Cardiac muscle cell (in vitro differentiated cells and primary cell): ENCODE measurements at places on chromosomes 16 and 17.

- DNase-seq = no peak
Measured at GRCh38 chr16:12017558-12017957, 41.0 kb downstream of the SNX29 start.

DNA sequence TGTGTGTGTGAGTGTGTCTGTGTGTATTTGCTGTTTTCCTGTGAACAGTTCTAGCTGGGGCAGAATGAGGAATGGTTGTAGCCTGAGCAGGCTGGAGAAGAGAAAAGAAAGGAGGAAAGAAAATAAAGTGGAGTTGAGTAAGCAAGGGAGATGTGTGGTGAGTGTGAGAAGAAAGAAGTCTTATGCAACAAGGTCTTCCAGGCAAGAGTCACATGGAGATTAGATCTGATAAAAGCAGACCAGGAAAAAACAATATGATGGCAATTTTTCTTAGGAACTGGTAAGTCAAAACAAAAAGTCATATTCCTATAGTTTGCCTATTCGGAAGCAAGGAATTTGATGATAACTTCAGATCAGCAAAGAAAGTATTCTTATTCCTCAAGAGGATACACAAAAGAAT lies 125.0 kb downstream of the HS3ST3A1 start:
- peak; percentile 51 for DNase-seq

DNA sequence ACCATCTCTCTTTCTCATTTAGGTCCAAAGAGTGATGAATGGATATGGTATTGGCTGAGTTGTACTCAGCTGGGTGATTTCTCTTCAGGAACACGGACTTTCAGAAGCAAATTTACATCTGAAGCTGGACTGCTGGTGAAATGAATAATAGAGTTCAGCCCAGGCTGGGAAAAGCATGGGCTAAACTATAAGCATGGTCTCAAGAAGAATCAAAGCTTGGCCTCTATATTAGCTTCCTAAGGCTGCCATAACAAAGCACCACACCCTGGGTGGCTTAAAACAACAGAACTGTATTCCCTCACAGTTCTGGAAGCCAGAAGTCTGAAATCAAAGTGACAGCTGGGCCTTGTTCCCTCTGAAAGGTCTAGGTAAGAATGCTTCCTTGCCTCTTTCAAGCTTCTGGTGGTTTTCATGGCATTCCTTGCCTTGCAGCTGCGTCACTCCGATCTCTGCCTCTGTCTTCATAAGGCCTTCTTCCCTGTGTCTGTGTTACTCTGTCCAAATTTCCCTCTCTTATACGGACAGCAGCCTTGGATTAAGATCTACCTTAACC lies 89.8 kb upstream of the CES5A start:
- no peak for DNase-seq

DNA sequence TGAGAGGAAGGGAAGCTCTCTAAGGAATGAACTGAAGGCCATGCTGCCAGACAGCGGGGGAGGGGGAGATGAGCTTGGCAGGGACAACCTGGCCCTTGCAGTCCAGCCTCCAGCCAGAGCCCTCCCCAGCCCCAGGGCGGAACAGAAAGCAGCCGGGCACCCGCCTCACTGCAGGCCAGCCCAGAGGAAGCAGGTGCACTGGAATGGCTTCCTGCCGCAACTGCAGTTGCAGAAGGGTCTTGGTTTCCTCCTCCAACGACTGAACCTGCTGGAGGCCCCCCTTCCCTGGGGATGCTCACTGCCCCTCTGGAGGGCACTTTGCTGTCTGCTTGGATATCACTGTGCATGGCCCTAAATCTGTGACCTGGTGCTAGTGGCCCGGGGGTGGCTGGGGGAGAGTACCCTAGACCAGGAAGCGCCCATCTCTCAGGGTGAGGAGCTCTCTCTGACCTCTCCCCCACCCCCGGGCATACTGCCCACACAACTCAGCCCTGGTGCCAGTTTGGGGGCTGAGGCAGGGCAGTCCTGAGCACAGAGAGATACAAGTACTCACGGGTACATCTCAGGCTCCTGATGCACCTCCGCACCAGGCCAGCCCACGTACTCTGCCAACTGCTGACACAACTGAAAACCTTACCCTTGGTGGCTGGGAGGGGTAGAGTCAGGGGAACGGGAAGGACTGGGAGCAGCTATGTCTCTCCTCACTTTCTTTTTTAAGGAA lies 41.1 kb downstream of the MYO18A start:
- DNase-seq = no peak

- no peak for DNase-seq
Measured at GRCh38 chr17:63555500-63556156, 5.4 kb downstream of the DCAF7 start.

DNA sequence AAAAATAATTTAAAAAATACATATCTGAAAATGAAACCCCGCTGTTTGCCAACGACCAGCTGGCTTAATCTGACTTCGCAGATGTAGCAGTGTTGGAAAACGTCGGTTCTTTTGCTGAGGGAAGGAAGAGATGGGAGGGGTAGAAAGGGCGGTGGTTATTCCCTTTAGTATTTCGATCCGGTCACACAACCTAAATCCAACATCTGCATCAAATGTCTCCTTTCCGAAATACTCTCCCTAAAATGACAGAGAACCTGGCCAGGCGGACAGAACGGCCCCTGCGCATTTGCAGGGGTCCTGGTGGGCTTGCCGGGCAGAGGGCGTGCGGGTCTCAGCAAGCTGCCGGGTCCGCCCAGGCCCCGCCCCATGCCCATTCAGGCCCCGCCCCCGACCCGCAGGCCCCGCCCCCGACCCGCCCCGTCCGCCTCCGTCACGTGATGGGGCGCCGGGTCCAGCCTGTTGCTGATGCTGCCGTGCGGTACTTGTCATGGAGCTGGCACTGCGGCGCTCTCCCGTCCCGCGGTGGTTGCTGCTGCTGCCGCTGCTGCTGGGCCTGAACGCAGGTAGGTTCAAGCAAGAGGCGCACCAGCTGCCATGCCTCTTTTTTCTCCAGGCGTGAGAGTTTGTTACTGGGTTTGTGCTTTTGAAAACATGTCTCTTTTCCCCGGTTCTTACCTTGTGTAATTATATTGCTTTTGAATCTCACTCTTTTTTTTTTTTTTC lies at the start of gene SCPEP1:
TSS of gene SCPEP1 (plus strand) at position 459 of the 723 bp plus-strand sequence. CDS start at position 488, 29 bp downstream.
- peak; percentile 80 for DNase-seq

GRCh38 chr16:56980792-56981724 lies 8.3 kb upstream of the NLRC5 start:
- DNase-seq = no peak

DNA sequence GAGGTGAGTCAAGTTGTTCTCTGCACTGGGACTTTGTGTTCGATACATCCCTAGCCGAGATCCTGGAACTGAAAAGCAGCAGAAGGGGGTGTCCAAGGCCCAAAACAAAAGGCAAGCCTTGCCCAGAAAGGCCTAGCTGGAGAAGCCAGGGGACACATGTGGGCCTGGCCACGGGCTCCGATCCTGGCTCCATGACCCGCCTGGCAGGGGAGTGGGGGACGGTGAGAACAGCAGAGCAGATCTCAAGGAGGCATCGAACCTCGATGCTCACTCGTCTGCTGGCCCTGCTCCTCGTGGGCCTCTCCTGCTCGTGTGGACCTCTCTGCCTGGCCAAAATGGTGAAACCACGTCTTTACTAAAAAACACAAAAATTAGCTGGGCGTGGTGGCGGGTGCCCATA lies 8.9 kb downstream of the CCNF start:
- DNase-seq = no peak

DNA sequence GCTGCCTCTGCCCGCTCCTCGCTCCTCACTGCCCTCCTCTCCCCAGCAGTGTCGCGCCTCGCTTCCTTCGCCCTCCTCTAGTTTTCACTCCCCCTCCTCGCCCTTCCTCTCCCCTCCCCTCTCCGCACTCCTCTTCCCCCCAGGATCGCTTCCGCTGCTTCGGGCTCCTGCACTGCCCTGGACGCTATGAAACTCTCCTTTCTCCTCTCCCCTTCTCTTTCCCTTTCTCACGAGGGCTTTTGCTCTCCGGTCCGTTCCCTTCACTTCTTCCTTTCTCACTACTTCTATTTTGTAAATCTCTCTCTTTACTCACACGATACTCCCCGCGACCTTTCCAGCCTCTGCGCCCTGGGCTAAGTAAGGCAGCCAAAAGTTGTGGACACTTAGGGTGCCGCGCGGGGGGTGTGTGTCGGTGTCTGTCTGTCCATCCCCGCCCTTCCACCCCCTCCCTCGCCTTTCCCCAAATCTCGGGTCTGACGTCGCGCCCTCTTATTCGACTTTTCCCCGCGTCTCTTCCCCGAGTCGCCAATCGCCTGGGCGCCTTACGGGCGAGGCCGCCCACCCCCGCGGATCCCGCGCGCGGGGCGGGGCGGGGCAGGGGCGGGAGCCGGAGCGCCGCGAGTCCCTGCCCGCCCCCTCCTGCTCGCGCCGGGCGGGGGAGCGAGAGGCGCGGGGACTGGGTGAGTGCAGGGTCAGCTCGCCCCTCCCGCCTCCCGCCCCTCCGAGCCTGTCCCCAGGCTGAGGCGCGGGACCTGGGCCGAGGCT lies at the start of gene IRX3:
TSS of gene IRX3 (minus strand) at position 422 of the 765 bp plus-strand sequence. CDS start 737 bp downstream, outside the sequence.
- DNase-seq = peak; percentile 96

DNA sequence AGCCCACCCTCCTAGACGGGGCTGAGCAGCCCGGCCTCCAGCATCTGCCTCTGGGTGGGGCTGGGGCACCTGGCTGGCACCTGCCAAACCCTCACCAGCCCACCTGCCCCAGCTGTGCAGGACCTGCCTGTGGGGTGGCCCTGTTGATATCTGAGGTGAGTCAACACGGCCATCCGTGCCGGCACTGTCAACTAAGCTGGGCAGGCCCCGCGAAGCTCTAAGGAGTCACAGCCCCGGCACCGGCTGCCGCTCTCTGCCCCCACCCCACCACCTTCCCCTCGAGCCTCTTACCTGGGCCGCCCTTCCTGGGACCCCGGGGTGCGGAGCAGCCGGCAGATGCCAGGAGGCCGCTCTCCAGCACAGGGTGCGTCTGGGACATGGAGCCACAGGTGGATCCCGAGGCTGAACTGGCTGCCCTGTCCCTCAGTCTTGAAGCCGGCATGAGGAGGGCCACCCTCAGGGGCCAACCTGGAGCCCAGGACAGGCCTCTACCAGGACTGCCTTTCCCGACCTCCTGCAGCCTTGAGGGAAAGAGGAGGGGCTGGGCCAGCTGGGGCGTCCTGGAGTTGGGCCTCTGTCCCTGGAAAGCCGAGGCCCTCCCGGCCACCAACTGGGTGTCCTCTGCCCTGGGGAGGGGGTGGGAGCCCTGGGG lies 515 bp downstream of the CBFA2T3 start:
- DNase-seq = no peak

- no peak for DNase-seq
Measured at GRCh38 chr16:88804552-88805339, 1.2 kb downstream of the CDT1 start.

GRCh38 chr17:18124345-18125126 lies 16.0 kb downstream of the MYO15A start:
- DNase-seq = peak; percentile 29

DNA sequence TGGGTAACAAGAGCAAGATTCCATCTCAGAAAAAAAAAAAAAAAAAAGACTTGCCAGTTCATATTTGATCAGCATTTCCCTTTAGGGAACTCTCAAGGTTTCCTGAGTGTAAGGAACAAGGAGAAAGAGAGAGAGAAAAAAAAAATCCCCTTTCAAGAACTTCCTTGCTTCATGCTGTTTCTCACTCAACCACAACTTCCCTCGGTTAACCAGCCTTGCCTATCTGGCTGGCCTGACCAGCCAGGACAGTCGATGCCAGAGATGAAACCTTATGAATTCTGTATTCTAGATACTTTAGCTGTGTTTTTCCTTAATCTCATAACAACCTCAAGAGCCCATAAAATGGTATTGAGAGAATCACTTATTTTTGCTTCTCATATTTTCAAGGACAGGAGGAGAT lies 2.6 kb upstream of the N4BP1 start:
- no peak for DNase-seq

- no peak for DNase-seq
Measured at GRCh38 chr17:20304961-20305360, 162.4 kb downstream of the LGALS9B start.

DNA sequence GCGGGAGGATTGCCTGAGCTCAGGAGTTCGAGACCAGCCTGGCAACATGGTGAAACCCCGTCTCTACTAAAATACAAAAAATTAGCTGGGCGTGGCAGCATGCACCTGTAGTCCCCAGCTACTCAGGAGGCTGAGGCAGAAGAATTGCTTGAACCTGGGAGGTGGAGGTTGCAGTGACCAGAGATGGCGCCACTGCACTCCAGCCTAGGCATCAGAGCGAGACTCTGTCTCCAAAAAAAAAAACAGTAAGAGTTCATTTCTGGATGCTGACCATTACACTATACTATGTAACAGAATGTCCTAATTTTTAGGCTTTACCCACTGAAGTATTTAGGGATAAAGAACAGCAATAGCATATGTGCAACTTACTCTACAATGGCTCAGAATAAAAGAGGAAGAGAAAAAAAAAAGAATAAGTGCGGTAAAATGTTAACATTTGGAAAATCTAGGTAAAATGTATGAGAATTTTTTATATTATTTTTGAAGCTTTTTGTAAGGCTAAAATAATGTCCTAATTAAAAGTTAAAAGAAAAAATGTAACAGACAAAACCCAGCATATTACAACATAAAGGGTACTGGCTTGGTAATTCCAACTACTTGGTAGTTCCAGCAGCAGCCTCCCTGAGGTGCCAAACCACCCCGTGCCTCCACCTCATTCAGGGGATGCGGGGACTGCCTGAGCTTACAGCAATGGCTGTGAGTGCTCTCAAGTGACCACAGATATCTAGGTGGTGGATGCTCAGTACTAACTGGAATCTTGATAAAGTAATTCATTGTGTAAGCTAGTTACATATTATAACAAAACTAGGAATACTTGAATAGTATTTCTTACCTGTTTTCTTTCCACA lies 10.9 kb downstream of the COPS3 start:
- DNase-seq = no peak

DNA sequence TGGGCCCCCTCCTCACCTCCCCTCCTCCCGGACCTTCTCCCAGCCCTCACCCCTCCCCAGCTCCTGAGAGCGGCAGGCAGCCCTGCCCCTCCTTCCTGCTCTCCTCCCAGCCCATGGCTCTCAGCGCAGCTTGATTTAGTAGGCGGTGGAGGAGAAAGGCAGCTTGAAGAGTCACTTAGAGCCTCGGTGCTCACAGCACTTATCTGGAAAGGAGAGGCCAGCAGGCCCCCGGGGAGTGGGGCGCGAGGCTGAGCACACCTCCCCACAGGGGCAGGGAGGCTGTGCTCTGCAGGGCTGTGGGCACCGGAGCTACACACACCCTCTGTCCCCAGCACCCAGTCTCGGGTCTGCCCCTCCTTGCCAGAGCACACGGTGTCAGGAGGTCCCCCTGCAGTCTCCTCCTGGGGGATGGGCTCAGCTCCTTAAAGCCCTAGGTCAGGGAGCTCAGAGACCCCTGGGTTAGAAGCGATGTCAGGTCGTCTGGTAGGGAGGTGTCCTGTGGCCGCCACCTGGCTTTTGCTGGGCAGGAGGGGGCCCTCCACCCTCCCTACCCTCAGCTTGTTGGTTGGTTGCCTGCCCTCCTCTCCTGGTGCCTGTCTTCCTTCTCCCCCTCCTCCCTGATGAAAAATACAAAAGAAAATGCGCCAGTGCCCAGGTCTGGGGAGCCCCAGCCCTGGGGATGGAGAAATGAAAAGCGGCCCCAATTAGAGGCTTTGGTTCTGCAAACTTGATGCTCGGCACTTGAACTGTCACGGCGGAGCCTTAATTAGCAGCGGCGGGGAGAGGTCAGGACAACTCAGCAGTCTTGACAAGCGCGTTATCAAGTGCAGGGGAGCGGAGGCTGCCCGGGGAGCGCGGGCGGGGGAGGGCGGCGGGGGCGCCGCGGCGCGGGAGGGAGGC lies 151.1 kb upstream of the GSE1 start:
- DNase-seq = peak; percentile 61

GRCh38 chr17:19006698-19007097 lies 2.1 kb upstream of the FAM83G start:
- DNase-seq = no peak
